Esophagus mucosa (tissue), 1 donor: ENCODE measurements at places on chromosomes 5 and 9. TPM values are rescaled to one million over a fixed set of nuclear protein-coding genes. Genes with fewer than 3 reads are reported as not detected.

DNA sequence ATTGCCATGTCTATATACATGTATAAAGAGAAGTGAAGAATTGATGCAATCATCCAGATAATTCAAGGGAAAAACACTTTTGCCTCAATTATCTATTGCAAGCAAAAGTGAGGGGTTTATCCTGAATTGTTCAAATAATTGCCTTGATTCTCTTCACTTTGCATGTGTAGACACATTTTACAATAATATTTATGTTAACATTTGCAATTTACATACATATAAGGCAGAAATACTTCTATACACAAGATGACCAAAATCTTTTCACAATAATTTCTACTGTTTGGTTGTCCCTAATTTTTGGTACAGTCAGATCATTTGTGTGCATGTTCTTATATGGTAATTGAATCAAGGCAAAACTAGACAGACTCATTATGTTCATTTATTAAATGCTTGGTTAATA, 285.3 kb upstream of the TMEM161B start:
- no peak for ATAC-seq

DNA sequence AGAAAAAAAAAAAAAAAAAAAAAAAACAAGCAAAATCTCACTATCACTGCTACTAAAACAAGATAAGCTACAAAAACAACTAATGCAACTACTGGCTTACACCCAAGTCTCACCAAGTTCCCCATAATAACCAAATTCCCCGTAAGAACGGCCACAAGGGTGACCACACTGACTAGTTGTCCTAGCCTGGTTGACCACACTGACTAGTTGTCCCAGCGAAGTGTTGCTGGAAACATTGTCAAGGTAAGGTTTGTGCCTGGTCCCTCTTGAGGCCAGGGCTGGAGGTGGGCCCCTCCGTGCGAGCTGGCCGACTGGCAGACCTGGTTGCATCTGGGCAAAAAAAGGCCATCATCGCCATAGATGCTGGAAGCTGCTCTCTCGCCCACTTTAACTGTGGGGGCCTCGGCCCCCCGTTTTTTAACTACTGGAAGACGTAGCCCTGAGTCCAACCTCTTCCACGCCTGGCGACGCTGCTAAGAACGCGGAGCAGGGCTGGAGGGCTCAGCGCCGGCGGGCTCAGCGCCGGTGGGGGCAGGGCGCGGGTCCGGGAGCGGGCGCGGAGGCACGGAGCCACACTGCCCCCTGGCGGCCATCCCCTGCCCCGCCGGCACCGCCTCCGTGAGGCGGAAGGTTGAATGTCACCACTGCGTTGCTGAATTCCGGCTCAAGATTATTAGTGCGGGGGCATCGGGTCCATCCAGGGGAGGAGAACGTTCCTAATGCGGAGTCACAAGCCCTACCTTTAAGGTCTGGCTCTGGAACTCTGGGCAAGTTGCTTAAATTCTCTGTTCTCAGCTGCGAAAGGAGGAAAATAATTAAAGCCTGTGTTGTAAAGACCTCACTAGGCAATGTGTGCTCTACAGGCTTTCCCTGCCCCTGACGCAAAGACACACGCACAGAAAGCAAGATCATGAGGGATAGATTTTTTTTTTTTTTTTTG, 84.0 kb downstream of the HSD17B3 start:
- peak; percentile 89 for ATAC-seq

- no peak for ATAC-seq
Measured at GRCh38 chr5:10645146-10645545, 81.3 kb downstream of the ANKRD33B start.

- peak; percentile 79 for ATAC-seq
Measured at GRCh38 chr5:36079200-36079781, 12.6 kb upstream of the UGT3A2 start.

- no peak for ATAC-seq
Measured at GRCh38 chr5:89901983-89902382, 507.6 kb downstream of the CETN3 start.

GRCh38 chr9:89052470-89053097, 61.3 kb downstream of the S1PR3 start:
- ATAC-seq: no peak

DNA sequence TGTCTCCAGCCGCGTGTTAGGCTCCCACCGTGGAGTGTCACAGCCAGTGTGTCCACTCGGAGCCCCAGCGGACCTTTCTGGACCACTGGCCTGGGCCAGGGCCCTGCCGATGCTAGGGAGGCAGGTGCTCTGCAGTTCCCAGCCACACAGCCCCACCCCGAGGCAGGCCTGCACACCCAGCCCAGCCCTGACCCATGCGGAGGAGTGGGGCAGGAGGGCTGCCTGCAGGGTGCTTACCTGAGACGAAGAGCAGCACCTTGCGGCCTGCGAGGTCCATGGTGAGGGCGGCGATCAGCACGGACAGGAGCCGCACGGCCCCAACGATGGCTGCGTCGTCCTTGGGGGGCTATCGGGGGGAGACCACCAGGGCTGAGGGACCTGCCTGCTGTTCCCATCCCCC, 5.2 kb downstream of the SLC2A6 start:
- no peak for ATAC-seq

DNA sequence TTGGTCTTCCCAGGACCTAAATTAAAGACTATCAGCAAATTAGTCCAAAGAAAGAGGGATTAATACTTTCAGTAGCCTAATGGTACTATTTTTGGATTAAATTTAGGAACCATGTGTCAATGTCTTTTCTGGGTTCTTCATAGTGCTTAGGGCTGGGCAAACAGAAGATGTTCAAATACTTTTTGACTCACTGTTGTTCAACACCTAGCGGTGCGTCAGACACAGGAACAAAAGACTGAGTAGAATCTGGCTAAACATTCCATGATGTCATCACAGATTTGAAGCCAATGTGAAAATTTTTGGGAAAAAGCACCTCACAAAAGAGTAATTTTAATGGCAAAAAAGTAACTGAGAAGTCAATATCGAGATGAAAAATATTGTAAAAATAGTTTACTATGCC, 544.4 kb downstream of the EFNA5 start:
- no peak for ATAC-seq

DNA sequence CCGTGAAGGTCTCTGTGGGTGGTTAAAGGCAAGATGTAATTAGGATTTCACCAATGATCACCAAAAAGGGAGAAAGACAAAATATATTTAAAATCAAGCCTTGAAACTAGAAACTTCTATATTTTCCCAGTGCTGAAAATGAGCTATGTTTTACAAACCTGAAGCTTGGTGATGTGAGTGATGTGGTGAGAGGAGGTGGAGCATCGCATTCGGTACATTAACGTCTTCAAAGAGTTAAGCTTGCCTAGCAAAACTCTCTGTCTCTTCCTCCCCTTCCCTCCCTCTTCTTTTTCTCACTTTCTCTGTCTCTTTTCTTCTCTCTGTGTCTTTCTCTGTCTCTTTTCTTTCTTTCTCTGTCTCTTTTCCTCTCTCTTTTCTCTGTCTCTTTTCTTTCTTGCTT, 347.3 kb upstream of the IRX2 start:
- no peak for ATAC-seq

DNA sequence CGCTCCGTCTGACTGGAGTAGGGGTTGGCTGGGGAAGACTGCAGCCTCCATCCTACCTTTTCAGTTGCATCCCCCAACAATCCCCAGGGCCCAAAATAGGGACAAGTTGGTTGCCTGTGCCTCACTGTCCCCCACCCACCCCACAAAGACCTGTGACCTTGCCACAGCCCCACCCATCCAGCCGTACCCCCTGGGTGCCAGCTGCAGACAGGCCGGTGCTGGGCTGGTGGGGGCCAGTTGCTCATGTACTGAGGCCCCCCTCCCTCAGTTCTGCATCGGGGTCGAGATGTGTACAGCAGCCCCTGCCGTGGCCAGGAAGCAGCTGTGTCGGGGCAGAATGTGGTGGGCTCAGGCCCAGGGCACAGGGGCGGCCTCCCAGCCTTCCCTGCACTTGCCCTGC, 374 bp downstream of the LCNL1 start:
- ATAC-seq: no peak

DNA sequence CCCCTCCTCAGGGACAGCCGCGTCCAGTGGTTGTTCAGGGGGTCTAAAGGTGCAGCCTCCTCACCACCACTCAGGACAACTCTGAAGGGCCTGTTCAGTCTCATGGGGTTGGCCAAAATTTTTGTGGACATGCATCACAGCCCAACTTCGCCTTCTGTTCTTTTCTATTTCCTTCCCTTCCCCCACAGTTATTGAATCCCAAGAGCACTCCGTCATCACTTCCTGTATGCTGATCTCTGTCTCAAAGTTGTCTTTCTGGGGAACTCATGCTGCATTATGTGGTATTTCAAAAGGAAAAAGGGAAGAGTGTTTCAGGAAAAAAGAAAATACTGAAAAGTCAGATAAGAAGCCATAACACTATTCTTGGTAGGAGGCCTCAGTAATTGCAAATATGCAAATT, 355.4 kb downstream of the CAAP1 start:
- no peak for ATAC-seq

DNA sequence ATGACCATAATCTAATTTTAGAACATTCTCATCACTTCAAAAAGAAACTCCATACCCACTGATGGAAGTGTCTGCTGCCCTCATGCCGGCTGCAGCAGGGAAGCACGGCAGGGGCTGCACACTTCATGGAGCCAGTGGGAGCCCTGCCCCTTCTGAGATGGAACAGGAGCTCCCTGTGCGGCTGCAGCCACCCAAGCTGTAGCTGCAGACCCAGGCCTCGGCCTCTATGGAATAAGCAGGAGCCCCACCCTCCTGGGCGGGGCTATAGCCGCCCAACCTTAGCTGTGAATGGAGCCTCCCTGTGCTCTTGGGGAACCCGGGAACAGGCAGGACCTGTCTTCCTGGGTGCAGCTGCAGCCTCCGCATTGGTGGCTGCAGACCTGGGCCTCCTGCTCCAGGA, 128.5 kb downstream of the NUDT12 start:
- ATAC-seq: no peak

GRCh38 chr5:151249281-151249680, 3.7 kb upstream of the GM2A start:
- no peak for ATAC-seq

The KIF4B gene
- not detected for total RNA-seq

The ARID3C gene
- total RNA-seq: not detected

The LCN15 gene
- not detected for total RNA-seq

The BICD2 gene
- 63.7 TPM for total RNA-seq

The SCGB3A1 gene
- total RNA-seq: 26.6 TPM

The IFNB1 gene
- not detected for total RNA-seq
